Activated T-cell treated with anti-CD3 and anti-CD28 coated beads, Interleukin-2, amount 50 U/mL, for 48 hours (primary cell): ENCODE measurements at places on chromosomes 2 and 18.

- DNase-seq, result no peak
Observed at GRCh38 chr18:52060607-52061304, 279.2 kb upstream of the DCC start.

GRCh38 chr2:168239281-168239680 is 8.1 kb downstream of the STK39 start:
- no peak for DNase-seq

GRCh38 chr2:134431838-134432434 is 178.1 kb downstream of the MGAT5 start:
- no peak for DNase-seq

DNA sequence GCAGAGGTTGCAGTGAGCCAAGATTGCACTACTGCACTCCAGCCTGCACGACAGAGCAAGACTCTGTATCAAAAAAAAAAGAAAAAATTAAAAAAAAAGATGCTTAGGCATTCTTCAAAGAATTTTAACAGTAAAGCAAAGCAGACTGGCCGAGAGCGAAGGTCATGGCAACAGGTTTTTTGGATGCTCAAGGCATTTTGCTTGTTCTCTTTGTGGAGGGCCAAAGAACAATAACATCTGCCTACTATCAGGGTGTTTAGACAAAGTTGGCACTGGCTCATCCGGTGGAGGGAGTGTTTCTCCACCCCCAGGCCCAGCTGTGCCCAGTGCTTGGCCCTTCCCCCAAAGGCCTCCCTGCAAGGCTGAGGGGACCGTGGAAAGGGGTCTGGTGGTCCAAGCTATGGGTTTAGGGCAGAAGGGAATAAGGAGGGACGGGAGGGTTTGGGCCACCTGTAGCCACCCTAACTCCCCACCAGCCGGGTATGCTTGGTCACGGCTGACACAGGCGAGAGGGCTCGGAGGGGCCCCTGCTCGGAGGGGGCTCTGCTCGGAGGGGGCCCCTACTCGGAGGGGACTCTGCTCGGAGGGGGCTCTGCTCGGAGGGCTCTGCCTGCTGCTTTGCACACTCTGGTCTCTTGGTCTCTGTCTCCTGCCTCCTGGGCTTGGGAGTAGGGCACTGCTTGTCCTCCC is 26.7 kb upstream of the ALLC start:
- DNase-seq, result no peak

- DNase-seq, result no peak
Observed at GRCh38 chr18:313931-314330, 46.1 kb upstream of the THOC1 start.

DNA sequence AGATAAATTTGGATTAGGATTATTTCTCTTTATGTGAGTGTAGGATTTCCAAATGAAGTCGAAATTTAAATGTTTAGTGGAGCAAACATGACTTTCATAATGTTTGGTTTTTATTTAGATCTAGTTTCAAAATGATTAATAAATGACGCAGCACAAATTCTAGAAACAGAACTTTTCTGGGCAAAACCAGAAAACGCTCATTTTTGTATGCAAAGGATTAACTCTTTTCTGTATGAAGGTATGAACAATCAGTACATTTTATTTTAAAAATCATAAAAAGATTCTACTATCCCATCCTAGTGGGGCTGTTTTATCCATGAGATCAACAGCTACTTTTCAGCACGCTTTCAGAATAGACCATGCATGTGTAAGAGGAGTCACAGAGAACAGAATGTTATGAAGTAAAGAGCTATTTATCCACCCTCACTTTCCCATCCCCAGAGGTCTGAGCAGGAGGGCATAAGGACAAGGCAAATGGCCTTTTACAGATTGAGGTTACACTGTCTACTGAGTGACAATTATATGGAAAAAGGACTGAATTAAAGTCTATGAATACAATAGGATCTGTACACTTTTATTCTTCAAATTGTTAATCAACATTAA is 270.8 kb downstream of the ZEB2 start:
- DNase-seq, result no peak

- DNase-seq, result no peak
Observed at GRCh38 chr2:46951290-46952064, 35.9 kb upstream of the MCFD2 start.

DNA sequence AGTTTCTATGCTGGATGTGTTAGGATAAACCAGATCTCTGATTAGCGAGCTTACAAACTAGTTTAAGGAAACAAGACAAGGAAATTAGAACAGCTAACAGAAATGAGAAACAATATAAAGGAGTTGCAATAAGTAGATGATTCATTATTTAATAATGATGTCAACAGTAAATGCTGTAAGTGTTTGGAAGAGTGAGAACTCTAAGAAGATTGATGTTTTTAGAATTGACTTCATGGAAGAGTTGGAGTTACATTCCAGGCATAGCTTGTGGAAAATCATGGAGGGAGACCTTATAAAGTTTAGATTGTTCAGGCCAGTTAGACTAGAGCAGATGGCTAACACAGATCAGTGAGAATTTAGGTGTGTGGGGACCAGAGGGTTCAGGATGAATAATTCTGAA is 32.6 kb downstream of the PPP1R1C start:
- no peak for DNase-seq

DNA sequence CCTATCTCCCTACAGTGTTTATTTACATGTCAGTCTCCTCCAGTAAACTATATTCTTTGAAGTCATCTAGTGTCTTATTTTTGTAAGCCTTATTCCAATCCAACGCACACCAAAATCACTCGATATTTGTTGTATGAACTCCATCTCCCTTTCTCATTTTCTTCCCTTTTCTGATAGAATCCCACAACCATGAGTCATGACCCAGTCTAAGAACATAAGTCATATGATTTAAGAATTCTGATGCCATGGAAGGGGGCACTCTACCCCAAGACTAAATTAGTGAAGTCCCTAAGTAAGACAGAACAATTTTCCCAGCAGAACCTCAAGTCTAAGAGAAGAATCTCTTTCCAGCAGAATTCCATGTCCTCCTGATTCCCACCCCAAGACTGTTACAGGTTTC is 5.4 kb downstream of the CHMP3 start:
- no peak for DNase-seq

DNA sequence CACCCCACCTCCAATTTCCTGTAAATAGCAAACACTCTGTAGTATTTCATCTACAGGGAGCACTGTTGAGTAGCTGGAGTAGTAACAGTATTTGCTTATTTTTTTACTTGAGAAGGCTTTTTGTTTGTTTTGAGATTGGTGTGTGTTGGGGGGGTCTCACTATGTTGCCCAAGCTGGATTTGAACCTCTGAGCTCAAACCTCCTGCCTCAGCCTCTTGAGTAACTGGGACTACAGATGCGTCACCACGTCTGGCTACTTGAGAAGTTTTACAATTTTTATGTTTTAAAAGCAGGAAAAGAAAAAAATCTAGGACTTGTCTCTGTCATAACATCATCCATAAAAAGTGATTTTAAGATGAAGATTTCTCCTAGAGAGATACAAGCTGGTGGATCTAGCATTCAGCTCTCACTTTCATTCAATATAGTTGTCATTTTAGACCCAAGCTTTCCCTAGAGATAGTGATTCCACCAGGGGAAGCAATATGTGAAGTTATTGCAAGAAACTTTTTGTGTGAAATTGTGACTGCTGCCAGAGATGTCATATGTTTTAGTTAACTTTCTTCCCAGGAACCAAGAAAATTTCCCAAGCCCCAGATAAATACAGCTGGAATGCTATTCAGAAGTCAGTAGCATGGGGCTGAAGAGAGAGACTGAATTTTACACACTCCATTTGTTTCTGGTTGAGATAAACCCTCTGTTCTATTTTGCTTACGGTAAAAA is 60.2 kb upstream of the MAP4K3 start:
- no peak for DNase-seq

DNA sequence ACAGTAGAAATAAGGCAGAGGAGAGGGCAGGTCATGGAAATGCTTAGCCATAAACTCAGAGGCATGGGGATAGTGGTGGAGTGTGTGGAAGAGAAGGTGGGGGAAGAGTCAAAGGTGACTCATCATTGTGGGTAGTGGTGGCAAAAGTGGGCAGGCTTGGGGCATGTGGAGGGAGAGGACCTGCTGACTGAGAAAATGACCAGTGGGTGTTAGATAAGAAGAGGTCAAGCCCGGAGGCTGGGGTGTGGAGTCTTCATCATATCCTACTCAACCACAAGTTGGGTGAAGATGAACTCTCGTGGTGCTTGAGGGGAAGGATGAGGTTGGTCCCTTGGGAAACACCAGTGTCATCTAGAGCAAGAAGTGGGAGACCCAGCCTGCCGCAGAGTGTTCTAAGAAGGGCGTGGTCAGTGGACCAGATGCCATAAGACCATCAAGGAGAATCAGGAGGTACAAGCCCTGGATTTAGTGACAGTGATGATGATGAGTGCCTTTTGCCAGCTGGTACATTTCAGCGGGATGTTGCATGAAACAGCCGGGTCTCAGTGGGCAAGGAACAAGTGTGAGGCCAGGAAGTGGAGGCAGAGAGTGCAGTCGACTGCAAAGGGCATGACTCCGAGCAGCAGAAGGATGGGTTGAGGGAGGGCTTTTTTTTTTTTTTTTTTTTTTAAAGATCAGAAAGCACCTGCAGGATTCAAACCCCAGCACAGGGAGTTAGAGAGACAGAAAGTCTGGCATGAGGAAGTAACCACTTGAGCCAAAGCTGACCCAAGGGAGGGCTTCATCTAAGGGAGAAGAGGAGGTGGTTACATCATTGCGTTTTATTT is 122.6 kb upstream of the SPRED2 start:
- peak; percentile 54 for DNase-seq

- DNase-seq, result no peak
Observed at GRCh38 chr2:201915446-201915845, 109.1 kb downstream of the CDK15 start.

DNA sequence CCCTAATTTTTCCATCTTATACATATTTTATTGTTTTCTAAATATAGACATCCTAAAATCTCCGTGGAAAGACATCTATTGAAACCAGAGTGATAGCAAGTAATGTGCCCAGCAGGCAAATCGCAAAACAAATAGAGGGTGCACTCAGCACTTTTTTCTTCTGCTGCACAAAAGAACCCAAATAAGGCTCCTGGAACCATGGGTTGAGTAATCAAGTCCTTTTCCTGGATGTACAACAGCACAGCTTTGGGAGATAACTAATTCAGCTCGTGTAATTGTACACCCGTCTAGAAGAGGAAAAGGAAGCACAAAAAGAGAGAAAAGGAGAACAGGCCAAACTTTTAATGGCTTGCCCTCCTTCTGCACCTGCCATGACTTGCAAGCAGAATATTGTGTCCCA is 126.9 kb upstream of the TLK1 start:
- no peak for DNase-seq

GRCh38 chr2:103402944-103403343 is 641.1 kb downstream of the TMEM182 start:
- no peak for DNase-seq

DNA sequence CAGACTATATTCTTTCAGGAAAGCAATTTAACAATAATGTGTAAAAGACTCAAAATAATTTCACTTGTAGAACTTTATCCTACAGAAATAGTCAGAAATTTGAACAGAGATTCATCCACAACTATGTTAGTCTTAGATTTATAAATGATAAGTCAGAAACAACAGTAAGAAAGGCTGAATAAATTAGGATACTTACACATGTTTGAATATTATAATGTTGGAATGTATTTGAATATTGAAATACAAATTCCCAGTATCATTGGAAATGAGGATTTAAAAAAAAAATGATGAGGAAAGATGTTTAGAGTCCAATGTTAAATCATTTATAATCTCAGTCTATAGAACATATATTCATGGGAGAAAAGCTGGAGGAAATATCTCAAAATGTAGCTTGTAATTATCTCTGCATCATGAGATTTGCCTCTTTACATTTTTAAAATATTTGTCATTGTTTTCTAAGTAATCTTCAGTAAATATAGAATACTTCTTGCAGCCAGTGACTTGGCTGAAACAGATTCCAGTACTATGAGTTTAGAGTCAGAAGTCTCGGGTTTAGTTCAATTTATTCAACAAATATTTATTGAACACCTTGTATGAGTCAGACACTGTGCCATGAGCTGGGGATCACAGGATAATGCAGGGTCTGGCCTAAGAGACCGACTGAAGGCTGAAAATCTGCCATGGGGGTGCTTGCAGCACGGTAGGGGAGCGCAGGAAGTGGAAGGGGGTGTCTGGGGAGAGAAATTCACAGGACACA is 32.3 kb downstream of the CXCR4 start:
- DNase-seq, result no peak

- no peak for DNase-seq
Observed at GRCh38 chr18:74817576-74817975, 219.9 kb downstream of the ZNF407 start.

GRCh38 chr2:173715441-173715840 is 249.7 kb downstream of the SP3 start:
- no peak for DNase-seq

- no peak for DNase-seq
Observed at GRCh38 chr2:26718949-26719686, 26.6 kb downstream of the KCNK3 start.

GRCh38 chr2:47016172-47016913 is 100.7 kb upstream of the MCFD2 start:
- no peak for DNase-seq
